ENCODE measurements at places on chromosomes 2 and 18. TPM values are rescaled to one million over a fixed set of nuclear protein-coding genes. Genes with fewer than 3 reads are reported as not detected.

- no peaks in the 10 kb centered on the region for H3K4me1 ChIP-seq
- DNase-seq, result no peak
- H3K27ac ChIP-seq, result no peak overlapping the region
- no peaks in the 10 kb centered on the region for H3K36me3 ChIP-seq
Measured at GRCh38 chr18:11176481-11176881, 27.1 kb upstream of the PIEZO2 start.

- DNase-seq, result no peak
- no peak overlapping the region for H3K4me3 ChIP-seq
- peaks cover 7% of the 10 kb centered on the region for H3K4me1 ChIP-seq
- H3K27me3 ChIP-seq, result peaks cover 19% of the 10 kb centered on the region
- no peak overlapping the region for H3K27ac ChIP-seq
Measured at GRCh38 chr2:112048887-112049286, 6.2 kb upstream of the TMEM87B start.

DNA sequence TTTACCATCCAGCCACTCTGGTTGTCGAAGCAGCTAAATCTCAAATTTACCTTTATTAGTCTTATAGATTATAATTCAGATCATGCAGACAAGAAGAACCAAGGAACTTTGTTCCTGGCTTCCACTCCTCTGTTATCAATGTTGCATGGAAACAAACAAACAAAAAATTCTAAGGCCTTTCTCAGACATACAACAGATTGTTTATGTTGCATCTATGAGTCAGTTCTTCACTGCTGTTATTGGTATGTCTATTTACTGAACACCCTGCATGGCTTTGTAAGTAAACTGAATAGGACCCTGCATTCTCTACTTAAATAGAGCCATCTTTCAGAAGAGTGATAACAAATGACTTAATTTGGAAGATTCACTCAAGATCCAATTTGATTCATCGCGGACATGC is 1.6 kb upstream of the ANKRD44 start:
- H3K27ac ChIP-seq, result no peak overlapping the region
- DNase-seq, result no peak
- no peaks in the 10 kb centered on the region for H3K27me3 ChIP-seq

DNA sequence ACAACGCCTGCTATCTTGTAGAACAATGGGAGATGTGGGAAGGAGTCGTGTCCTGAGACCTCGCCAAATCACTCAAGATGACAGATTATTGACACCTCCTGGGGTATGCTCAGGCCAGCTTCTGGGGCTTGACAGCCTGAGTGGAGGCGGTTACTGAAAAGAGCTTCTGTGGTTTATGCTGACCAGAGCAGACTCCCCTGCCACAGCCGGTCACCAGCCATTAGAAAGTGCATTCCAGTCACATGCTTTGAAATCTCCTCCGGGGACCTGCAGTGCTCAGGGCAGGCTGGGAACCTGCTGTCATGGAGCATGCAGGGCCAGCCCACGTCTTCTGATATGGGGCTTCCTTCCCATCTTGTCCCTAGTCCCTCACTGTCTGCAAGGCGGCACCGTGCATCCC is 215.9 kb downstream of the SEPTIN10 start:
- H3K36me3 ChIP-seq, result no peaks in the 10 kb centered on the region
- H3K4me3 ChIP-seq, result no peak overlapping the region
- no peak for DNase-seq
- no peak overlapping the region for H3K27ac ChIP-seq

GRCh38 chr18:55509631-55510324 is 78.2 kb downstream of the TCF4 start:
- no peaks in the 10 kb centered on the region for H3K27me3 ChIP-seq
- no peaks in the 10 kb centered on the region for H3K4me1 ChIP-seq
- H3K27ac ChIP-seq, result no peak overlapping the region

- peaks cover 34% of the 10 kb centered on the region for H3K36me3 ChIP-seq
- no peaks in the 10 kb centered on the region for H3K27me3 ChIP-seq
- H3K27ac ChIP-seq, result peak overlapping the region; percentile 88
- DNase-seq, result no peak
Measured at GRCh38 chr2:201432621-201433393, 18.5 kb downstream of the TRAK2 start.

DNA sequence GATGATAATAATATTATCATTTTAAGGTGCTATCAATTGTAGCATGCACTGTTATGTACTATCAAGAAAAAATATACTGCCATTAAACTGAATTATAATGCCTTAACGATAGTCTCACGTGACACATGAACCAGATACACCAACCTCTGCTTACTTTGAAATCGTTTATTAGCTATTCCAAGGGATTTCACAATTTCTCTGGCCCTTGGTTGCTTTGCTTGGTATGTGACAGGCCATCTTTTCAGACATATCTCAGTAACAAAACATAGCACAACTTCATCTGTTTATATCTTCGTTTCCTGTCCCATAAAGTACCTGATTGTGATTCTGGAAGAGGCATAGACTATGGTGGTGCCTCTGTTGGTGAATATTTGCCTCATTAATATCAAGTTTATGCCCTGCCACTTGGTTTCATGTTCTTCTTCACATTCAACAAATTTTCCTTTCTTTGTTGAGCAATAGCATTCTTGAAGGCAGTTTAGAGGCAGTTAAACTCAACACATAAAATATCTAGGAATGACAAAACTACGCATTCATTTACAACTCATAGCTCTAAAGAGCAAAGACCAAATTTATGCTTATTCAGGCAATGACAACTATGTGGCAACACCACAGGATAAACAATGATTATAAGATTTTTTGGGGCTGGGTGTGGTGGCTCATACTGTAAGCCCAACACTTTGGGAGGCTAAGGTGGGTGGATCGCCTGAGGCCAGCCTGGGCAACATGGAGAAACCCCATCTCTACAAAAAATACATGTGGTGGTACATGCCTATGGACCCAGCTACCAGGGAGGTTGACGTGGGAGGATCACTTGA is 84.3 kb downstream of the MCFD2 start:
- no peak overlapping the region for H3K4me3 ChIP-seq
- H3K27ac ChIP-seq, result no peak overlapping the region
- peaks cover 1% of the 10 kb centered on the region for H3K4me1 ChIP-seq
- DNase-seq, result no peak
- peaks cover 26% of the 10 kb centered on the region for H3K27me3 ChIP-seq

GRCh38 chr2:44689516-44689915 is 252.0 kb upstream of the SIX3 start:
- no peaks in the 10 kb centered on the region for H3K36me3 ChIP-seq
- no peak overlapping the region for H3K4me3 ChIP-seq
- no peaks in the 10 kb centered on the region for H3K27me3 ChIP-seq
- no peaks in the 10 kb centered on the region for H3K4me1 ChIP-seq
- H3K27ac ChIP-seq, result no peak overlapping the region
- no peak for DNase-seq

DNA sequence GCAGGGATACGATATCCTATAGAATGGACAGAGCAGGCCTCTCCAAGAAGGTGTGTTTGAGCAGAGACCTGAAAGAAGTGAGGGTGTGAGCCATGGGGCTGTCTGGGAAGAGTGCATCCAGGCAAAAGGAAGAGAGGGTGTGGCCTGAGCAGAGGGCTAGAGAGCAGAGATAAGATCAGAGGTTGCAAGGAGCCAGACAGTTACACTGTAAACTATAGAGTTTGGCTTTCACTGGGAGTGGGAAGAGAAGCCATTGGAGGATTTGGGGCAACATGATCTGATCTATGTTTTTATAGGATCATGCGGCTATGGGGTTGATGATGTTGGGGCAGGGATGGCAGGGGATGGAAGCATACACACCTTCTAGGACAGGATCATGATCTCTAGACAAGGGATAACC is 124.1 kb upstream of the MAP3K20 start:
- no peak for DNase-seq
- no peaks in the 10 kb centered on the region for H3K36me3 ChIP-seq
- H3K4me3 ChIP-seq, result no peak overlapping the region

The PPIL3 gene
- 40.2 TPM for total RNA-seq

The FAM168B gene
- total RNA-seq, result 40.6 TPM

The C2orf66 gene
- not detected for total RNA-seq

The MXD1 gene
- total RNA-seq, result 22.3 TPM

The LRP1B gene
- not detected for total RNA-seq

The NMUR1 gene
- 8.6 TPM for total RNA-seq

The FBLN7 gene
- total RNA-seq, result 0.63 TPM

All from activated CD8-positive, alpha-beta memory T cell treated with anti-CD3 and anti-CD28 coated beads, Interleukin-2, amount 10 ng/mL, durations not matched to agents 7 days and 5 days (primary cell).